ENCODE measurements at places on chromosomes 11 and 22.

GRCh38 chr22:30245985-30246813 lies at the start of gene LIF:
LIF (minus strand) TSS chr22:30246759; CDS start chr22:30246695, 64 bp downstream.
- DNase-seq: no peak

- no peak for DNase-seq
Measured at GRCh38 chr11:128405714-128406662, 181.4 kb downstream of the ETS1 start.

DNA sequence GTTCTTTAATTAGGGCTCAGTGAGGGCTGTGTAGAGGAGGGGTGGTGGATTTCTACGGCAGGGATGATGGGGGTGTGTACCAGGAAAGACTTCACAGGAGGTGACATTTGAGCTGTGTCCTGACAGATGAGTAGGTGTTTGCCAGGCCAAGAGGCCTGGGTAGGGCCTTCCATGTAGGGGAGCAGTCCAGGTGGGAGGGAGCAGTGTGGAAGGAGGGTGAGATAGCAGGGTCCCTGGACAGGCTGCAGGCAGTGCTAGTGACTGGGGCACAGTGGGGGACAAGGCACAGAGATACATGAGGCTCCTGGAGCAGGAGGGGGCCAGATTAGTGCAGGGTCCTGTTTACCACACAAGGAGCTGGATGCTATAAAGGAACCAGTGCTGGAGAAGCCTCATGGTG lies 147.9 kb upstream of the CADM1 start:
- no peak for DNase-seq

DNA sequence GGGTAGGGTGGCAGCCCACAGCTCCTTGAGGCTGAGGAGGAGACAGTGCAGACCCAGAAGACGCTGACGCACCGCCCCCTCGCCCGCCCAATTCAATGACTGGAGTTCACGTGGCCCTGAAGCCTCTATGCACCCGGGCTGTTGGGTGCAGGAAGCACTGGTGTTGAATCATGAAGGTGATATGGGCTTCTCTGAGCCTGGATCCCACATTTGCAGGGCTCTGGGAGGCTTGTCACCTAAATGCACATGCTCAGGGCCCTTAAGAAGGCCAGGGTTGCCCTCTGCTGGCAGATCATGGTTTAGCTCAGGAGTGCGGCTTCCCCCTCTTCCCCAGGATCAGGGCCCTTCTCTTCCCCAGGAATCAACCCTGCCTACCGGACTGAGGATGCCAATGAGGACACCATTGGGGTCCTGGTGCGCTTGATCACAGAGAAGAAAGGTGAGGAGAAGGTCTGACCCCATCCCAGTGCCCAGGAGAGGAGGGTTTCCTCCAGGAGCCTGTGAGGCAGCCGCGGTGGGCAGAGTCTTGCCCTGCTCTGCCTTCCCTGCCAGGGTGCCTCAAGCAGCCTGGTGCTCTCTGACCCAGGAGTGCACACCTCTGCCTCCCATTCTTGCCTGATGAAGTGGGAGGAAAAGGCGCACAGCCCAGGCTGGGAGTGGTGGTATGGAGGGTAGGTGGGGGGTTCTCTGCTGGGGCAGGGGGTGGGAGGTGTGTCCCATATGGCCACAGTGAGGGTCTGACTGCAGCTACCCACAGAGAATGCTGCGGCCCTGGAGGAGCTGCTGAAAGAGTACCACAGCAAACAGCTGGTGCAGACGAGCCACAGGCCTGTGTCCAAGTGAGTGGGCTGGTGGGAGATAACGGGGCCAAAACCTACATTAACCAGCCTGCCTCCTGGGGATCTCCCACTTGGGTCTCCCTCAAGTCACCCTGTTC lies 17.5 kb downstream of the RELT start:
- DNase-seq: no peak

- no peak for DNase-seq
Measured at GRCh38 chr11:1414650-1415049, 24.9 kb downstream of the BRSK2 start.

- no peak for DNase-seq
Measured at GRCh38 chr11:4695442-4695841, 2.2 kb downstream of the OR51E2 start.

GRCh38 chr11:11253497-11253896 lies 99.6 kb downstream of the CSNK2A3 start:
- no peak for DNase-seq
